Activated naive CD8-positive, alpha-beta T cell treated with anti-CD3 and anti-CD28 coated beads for 36 hours (primary cell): ENCODE measurements at places on chromosomes 3 and 15.
A peak's percentile ranks its signal among the peaks of the same experiment; 100 is the strongest.

DNA sequence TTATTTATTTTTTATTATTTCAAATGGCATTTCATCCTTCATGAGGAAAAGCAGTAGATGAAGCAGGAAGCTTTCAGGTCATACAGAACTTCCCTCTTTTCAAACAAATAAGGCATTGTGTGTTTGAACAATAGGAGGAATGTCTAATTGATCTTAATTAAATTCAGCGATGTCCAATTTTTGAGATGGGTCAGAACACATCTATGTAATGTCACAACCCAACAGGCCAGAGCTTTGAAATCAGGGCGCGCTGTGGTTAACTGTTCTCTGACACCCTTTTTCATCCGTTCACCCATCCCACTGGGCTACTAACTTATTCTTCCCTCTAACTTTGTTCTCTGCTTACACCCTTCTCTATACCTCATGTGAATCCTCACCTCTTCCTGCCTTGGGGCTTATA, 510.5 kb downstream of the FOXP1 start:
- no peak for DNase-seq

DNA sequence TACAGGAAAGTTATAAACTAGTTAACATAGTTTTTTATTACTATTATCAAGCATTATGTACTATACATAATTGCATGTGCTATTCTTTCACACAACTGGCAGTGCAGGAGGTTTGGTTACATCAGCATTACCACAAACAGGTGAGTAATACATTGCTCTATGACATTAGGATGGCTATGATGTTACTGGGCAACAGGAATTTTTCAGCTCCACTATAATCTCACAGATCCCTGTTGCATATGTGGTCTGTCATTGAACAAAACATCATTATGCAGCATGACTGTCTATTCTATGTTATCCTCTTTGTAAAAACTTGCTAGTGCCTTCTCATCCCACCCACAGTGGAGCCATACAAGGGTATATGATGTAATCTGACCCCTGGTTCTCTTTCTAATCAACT, 36.5 kb upstream of the PDZRN3 start:
- DNase-seq, result no peak

- DNase-seq, result peak; percentile 77
Observed at GRCh38 chr3:52317208-52318000, 1.3 kb downstream of the DNAH1 start.

DNA sequence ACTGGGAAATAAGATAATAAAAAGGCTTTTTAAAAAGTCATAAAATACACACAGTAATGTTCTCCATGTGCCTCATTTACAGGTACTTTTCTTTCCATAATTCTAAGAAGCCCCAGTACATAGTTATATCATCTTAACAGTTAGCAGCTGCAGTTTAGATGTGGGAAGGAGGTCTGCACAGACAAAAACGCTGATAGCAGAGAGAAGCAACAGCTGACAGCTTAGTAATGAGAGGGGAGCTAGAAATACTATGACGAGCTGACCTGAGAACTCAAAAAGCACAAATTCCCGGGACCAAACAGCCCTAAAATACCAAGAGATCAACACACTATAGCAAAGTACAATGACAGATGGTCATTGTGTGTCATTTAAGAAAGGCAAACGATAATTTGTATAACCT, 36.7 kb upstream of the ARHGEF3 start:
- DNase-seq, result no peak

DNA sequence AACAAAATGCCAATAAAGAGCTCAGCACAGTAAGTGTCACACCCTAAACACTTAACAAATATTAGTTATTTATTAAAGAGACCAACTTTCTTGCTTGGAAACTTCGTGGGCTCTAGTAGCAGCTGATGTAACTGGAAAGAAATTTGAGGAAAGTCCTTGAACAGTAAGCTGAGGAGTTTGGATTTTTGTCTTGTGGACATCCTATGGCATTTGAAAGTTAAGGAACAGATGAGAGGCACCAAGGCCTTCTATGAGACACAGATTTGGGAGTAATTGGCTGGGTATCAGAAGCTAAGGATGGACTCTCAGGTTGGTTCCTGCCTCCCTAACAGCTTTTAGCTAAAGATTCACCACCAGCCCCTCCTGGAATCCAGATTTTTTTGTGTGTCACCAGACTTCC, 59.7 kb upstream of the FILIP1L start:
- no peak for DNase-seq

DNA sequence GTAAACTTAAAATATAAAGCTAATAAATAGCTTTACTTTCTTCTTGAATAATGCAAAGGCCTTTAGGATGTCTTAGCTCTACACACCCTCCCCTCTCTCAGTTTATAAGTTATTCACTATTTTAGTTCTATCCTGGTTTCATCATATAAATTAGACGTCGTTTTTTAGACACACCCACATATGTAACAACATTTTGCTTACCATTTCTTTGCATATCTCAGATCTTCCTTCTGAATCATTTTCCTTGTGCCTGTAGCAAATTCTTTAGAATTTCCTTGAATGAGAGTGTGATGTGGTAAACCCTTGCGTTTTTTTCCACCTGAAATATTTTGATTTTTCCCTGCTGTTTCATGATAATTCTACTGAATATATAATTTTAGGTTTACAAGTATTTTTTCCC, 2.5 kb upstream of the DAZL start:
- no peak for DNase-seq

- no peak for DNase-seq
Observed at GRCh38 chr15:71939981-71940588, 129.7 kb downstream of the NR2E3 start.

GRCh38 chr3:183437061-183437460, 8.6 kb upstream of the MCF2L2 start:
- DNase-seq, result no peak

- no peak for DNase-seq
Observed at GRCh38 chr3:64242435-64242834, 17.2 kb upstream of the PRICKLE2 start.

GRCh38 chr15:100244796-100245486, 96.8 kb downstream of the ADAMTS17 start:
- no peak for DNase-seq

- DNase-seq, result no peak
Observed at GRCh38 chr3:195692781-195693427, 27.9 kb upstream of the MUC20 start.

DNA sequence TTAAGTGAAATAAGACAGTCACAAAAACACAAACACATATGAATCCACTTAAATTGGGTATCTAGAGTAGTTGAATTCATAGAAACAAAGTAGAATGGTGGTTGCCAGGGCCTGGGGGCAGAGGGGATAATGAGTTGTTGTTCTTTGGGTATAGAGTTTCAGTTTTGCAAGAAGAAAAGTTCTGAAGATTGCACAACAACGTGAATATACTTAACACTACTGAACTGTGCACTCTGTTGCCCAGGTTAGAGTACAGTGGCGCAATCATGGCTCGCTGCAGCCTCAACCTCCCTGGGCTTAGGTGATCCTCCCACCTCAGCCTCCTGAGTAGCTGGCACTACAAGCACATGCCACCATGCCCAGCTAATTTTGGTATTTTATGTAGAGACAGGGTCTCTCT, 14.9 kb downstream of the GRAMD2A start:
- DNase-seq, result no peak

DNA sequence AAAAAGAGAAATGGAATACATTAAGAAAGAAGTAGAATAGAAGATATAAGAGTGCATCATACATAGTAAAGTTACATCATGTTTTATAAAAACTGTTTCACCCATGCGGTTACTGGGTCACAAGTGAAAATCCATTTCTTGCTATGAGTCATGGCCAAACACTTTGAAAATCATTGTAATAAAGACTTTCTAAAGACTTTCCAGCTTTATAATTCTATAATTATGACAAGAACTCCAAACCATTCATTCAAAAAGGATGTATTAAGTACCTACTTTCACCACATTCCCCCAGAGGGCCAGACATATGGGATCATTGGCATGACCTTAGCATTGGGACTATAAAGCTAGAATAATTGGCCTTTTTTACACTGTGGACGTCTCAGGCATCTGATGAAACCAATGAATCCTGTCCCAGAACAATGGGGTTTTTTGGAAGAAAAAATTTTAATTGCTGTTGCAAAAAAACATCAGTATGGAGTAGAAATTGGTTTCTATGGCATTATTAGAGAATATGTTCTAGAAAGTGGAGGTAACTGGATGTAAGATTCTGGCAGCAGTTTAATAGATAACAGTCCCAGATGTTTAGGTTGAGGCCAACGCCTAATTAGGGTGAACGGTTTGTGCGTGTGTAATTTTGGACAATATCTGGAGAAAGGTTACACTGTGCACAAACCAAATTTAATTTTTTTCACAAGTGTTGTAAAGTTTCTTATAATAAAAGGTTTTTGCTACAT, 3.3 kb upstream of the SKIC8 start:
- no peak for DNase-seq

DNA sequence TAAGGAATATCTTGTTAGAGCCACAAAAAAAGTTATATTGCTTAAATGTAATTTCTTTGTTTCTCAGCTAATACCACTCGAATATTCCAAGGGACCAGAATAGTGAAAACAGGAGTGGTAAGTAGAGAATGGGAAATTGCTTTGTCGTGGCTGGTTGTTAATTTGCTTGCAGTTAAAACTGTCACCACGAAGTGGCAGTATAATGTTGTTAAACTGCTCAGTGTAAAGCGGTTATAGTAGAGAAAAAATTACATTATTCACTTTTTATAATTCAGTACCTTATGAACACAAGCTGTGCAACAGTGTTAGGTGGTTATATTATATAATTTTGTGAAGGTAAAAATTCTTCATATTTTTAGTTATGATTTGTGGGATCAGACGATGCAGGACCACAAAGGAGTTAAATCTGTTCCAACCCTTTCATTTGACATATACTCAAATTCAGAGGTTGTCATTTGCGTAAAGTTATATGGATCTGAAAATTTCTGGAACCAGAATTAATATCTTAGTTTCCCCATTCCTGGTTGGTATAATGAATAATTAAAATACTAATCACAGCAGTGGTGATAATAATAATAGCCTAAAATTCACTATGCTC, 171.8 kb downstream of the FEZF2 start:
- no peak for DNase-seq

DNA sequence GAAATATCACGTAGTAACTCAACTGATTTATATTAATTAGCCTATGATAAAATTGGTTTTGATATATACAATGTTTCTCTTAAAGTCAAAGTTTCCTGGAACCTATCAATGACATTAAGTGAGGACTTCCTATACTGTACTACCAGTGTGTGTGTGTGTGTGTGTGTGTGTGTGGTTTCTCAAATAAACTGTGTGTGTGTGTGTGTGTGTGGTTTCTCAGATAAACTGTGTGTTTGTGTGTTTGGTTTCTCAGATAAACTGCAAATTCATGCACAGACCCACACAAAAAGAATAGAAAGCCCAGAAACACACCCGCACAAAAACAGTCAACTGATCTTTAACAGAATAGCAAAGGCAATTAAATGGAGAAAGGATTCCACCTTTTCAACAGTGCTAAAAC, 14.5 kb upstream of the WDR5B start:
- DNase-seq, result no peak

GRCh38 chr3:177828208-177828565, 630.9 kb upstream of the TBL1XR1 start:
- DNase-seq, result no peak

- DNase-seq, result no peak
Observed at GRCh38 chr3:192931825-192932224, 14.2 kb upstream of the MB21D2 start.

- DNase-seq, result no peak
Observed at GRCh38 chr3:190375246-190375645, 12.7 kb upstream of the CLDN16 start.

GRCh38 chr3:119912220-119912619, 130.3 kb downstream of the NR1I2 start:
- DNase-seq, result no peak

GRCh38 chr15:29127506-29128430, 141.9 kb downstream of the NSMCE3 start:
- no peak for DNase-seq

DNA sequence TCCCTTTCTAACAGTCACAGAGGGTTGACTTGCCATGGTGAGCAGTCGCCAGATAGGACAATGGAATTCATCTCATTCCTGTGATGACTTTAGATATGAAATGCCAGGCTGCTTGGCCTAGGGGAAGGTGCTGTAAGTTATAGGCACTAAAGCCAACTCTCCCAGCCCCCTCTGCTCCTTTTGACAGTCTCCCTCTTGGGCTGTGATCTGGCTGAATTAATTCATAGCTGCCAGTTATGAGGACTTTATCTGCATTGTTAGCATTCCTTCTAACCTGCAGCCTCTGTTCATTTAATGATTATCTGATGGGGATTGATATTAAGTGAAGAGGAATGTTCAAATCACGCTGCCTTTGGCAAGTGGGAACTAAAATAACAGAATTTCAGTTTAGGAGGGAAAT, 427.1 kb upstream of the RASGRP1 start:
- DNase-seq, result no peak

DNA sequence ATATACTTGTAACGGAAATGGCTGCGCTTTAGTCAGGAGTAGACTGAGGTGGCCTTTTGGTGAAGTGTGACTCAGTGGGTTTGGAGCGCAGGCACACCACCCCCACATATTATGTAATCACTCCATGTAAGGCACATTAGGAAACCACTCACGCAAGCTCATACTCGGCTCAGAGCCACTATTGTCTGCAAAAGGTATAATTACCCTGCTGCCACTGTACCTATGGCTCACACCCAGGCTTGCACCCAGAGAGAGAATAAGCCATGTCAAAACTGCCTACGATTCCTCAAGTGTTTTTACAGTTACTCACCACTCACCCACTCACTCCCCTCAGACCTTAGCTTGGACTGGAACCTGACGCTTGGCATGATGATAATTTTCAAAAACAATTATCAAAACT, 611.9 kb upstream of the CCDC54 start:
- DNase-seq, result no peak

- DNase-seq, result no peak
Observed at GRCh38 chr3:43213631-43214030, 72.7 kb upstream of the SNRK start.

DNA sequence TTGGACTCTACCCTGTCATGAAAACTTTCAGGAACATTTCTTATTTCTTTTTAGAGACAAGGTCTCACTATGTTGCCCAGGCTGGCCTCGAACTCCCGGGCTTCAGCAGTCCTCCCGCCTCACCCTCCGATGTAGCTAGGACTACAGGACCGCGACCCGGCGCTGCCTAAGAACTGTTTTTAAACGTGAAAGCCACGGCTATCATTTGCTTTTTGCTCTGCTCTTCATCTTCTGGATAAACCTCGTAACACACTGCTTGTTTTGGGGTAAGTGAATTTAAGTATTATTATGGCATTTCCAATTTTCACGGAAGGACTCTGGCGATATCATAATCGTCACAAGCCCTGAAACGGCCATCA, 14.3 kb upstream of the CCNL1 start:
- DNase-seq, result peak; percentile 13

GRCh38 chr3:32626631-32627030, 56.0 kb upstream of the DYNC1LI1 start:
- no peak for DNase-seq
